NCI-H2107 (cell line): ENCODE measurements at places on chromosomes 16 and 17.
A peak's percentile ranks its signal among the peaks of the same experiment; 100 is the strongest.

- DNase-seq, result no peak
Measured at GRCh38 chr16:31331141-31331764, 23.7 kb upstream of the ITGAX start.

DNA sequence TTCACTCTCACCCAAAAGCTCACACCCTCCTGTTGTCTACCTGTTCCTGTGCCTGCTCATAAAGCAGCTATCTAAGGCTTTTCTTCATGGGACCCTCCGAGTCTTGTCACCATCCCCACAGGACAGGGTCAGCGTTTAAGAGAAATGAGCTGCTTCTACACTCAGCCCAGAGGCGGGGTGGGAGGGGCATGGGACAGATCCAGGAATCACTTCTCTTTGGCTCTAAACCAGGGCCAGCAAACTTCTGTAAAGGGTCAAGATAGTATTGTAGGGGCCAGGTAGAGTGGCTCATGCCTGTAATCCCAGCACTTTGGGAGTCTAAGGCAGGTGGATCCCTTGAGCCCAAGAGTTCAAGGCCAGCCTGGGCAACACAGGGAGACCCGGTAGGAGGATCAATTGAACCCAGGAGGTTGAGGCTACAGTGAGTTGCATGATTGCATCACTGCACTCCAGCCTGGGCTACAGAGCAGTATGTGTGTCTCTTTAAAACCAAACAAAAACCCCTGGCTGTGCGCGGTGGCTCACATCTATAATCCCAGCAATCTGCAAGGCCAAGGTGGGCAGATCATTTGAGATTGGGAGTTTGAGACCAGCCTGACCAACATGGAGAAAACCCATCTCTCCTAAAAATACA is 23.2 kb upstream of the KLHL11 start:
- no peak for DNase-seq

- peak; percentile 86 for DNase-seq
Measured at GRCh38 chr17:29617481-29618271, 5.0 kb downstream of the CORO6 start.

GRCh38 chr17:77364381-77364911 is 223.7 kb downstream of the SEC14L1 start:
- DNase-seq, result no peak

GRCh38 chr17:43718544-43718943 is 40.0 kb downstream of the SOST start:
- DNase-seq, result no peak

- no peak for DNase-seq
Measured at GRCh38 chr17:66467766-66468165, 165.4 kb downstream of the PRKCA start.

DNA sequence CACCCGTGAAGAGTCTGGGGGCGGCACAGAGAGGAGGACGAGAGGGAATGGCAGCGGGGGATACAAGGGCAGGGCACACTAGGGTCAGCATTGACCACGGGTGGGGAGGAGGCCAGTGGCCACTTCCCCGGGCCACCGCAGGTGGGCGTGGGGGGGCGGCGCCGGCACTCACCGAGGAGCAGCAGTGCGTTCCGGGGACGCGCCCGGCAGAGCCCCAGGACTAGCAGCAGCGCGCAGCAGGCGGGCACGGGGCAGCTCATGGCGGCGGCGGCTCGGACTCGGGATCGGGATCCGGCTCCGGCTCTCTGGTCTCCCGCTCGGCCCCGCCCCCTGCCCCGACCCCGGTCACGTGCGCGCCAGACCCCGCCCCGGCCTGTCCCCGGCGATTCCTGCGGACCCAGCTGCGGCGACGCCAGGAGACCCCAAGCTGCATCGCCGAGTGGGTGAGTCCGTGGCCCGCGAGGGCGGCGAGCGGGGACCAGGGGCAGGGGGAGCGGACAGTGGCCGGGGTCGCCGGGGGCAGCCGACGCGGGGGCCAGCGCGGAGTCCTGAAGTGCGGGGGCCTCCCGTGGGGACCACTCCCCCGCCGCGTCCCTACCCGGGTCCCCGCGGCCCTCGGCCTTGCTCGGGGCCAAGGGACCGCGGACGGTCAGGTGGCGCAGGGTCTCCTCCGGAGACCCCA is at the start of the genes SGSH and SLC26A11:
TSS of gene SGSH (minus strand) at position 280 of the 682 bp plus-strand sequence. CDS start at position 260, 20 bp downstream.
TSS of gene SLC26A11 (plus strand) at position 374 of the 682 bp plus-strand sequence. CDS start 1,134 bp downstream, outside the sequence.
- DNase-seq, result no peak

- DNase-seq, result peak; percentile 79
Measured at GRCh38 chr16:709566-710499, 4.2 kb upstream of the FBXL16 start.

DNA sequence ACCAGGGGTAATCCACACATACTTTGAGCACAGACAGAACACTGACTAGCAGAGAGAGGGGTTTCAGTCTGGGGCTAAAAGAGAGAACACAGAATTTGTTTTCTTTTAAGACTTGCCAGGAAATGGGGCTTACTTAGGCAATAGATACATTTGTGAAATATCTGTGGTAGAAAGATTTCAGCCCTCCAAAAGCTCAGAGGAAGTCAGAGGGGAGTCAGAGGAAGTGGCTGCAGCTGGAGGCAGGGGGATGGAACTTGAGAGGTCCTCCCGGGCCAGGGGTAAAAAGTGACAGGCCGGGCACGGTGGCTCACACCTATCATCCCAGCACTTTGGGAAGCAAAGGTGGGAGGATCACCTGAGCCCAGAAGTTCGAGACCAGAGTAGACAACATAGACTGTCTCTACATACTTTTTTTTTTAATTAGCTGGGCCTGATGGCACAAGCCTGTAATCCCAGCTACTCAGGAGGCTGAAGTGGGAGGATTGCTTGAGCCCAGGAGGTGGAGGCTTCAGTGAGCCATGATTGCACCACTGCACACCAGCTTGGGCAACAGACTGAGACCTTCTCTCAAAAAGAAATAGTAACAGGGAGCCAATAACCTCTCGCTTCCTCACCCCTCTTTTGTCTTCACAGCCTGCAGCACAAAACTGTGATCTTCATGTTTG is 49.9 kb downstream of the NLRC5 start:
- DNase-seq, result no peak

- no peak for DNase-seq
Measured at GRCh38 chr17:57377094-57377493, 120.8 kb downstream of the MSI2 start.

- peak; percentile 25 for DNase-seq
Measured at GRCh38 chr16:69286941-69287713, 24.0 kb upstream of the VPS4A start.

DNA sequence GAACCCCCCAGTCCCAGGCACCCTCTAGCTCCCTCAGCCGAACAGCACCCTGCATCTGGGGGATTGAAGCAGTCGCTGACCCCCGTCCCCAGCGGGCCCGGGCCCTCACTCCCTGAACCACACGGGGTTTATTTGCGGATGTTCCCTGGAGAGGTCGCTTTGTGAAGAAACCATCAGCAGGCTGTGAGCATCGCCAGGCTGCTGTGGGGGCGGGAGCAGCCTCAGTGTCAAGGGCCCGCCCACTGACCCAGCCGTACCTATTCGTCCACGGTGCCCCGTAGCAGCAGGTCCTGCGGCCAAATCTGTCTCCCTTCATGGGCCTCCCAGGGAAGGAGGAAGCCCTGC is 6.4 kb upstream of the RAB40C start:
- DNase-seq, result no peak

GRCh38 chr16:4500272-4500671 is 24.1 kb downstream of the HMOX2 start:
- DNase-seq, result no peak

GRCh38 chr17:44914698-44915271 is 515 bp downstream of the GFAP start:
- no peak for DNase-seq

- DNase-seq, result no peak
Measured at GRCh38 chr16:12091569-12092543, 115.3 kb downstream of the SNX29 start.

DNA sequence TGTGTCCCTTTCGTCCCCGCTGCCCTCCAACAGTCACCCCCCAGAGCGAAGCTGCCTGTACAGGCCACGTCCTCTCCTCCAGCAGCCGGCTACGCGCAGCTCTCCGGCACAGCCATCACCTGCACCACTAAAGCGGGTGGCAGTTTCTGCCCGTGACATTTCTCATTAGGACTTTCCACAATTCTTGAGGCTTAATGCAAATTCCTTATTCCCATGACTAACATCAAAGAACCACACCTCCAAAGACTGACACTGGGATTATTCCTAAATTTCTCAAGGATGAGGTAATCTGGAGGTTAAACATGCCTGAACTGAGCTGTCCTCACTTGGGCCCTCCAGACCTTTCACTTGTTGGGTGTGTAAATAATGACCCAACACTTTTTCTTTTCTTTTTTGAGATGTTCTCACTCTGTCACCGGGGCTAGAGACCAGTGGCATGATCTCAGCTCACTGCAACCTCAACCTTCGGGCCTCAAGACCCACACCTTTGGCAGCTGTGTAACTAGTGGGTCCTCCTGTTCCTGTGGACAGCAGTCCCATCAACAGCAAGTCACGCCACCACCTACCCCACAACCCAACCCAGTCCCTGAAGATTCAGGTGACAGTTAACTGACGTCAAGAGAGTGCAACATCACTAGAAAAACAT is 11.7 kb downstream of the ANKRD11 start:
- no peak for DNase-seq

- DNase-seq, result no peak
Measured at GRCh38 chr16:54993106-54993895, 62.6 kb downstream of the IRX5 start.

GRCh38 chr17:64777415-64778239 is 115.5 kb upstream of the SMURF2 start:
- no peak for DNase-seq

DNA sequence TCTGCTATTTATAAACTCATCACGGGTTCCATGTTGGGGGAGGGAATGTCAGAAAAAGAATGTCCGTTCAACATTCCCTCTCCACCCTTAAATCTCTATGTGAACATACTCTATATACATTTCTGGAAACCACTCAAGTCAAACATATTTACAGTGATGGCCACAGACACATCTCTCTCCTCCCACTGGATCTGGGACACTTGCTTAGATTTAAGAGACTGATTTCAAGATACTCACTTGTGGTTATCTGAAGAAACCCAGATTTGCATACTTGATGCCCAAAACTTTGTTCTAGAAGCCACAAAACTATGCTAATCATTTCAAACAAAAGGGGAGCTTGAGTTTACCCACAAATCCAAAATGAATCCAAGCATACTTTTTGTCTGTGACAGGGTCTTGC is 182.9 kb upstream of the SOX9 start:
- DNase-seq, result no peak

DNA sequence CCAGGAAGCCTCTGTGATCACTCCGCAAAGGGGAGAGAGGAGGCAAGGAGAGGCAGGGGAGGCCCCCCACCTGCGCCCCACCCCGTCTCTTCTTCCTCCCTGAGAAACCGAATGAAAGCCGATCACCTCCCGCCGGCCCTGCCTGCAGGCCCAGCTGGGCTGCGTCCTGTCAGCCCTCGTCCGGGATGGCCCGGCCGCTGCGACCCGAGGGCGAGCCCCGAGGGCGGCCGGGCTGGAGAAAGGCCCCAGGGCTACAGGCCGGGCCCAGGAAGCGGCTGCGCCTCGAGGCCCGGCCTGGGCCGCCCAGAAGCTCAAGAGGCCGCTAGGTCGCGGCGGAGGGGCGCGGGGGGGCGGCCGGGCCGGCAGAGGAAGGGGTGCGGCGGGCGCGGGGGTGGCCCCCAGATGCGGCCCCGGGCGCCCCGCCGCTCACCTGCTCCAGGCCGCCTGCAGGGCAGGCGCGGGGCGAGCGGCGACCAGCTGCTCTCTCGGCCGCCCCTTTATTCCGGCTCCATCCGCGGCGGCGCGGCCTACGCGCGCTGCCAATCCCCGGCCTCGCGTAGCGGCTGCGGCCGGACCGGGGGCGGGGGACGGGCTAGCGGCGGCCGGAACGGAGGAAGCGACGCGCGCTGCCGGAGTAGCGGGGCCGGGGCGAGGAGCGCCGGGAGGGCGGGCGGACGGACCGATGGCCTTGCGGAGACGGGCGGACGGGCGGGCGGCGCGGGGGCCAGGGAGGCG is at the start of gene ZNF319:
TSS of gene ZNF319 (minus strand) at position 702 of the 735 bp plus-strand sequence. CDS start 2,407 bp downstream, outside the sequence.
- DNase-seq, result no peak

- no peak for DNase-seq
Measured at GRCh38 chr17:8066841-8067775, 20.4 kb downstream of the ALOX12B start.
